ENCODE measurements at places on chromosomes 16 and 17.

DNA sequence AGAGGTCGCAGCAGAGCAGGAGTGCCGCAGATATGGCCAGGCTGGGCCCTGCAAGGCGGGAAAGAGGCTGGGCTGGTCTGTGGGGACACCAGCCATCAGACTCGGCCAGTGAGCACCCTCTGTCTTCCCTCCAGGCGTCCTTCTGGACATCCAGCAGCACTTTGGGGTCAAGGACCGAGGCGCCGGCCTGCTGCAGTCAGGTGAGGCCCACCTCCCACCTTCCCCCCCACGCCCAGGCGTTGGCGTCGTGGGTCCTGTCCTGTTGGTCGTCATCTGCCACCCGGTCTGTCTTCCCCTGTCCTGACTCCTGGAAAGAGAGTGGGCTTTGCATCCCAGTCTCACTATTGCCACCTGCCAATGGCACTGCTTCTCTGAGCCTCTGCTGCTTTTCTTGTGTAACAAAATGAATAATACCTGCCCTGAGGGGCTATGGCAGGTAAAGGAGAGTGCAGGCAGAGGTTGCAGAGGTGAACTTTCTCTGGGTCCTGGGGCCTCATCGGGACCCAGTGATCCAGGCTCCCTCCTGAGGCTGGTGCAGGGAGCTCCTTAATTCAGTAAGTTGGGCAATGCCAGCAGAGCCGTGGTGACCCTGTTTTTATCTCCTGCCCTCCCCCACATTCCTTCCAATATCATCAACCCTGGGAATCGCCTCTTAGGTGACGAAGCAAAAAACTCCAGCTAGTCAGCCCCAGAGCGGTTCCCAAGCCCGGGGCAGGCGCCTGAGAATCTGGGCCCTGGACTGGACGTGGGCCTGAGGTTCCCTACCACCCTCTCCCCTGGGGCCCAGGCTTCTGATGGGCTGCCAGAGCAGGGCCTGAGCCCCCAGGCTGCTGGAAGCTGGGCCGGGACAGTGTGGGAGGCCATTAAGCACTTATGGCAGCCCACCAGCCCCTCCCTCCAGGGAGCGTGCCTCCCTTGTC lies 14.7 kb downstream of the SPNS2 start:
- DNase-seq, result no peak

GRCh38 chr17:64289741-64290141 lies 26.7 kb upstream of the TEX2 start:
- DNase-seq, result no peak

- DNase-seq, result no peak
These were observed 1.6 kb upstream of the GAS7 start for GRCh38 chr17:10200016-10200415.

- DNase-seq, result no peak
These were observed 138.4 kb downstream of the PHKB start for GRCh38 chr16:47599512-47599911.

GRCh38 chr16:64545768-64546167 lies 576.1 kb downstream of the CDH11 start:
- DNase-seq, result no peak

GRCh38 chr17:56594320-56595107 lies 1.0 kb downstream of the NOG start:
- DNase-seq, result peak; percentile 20

- no peak for DNase-seq
These were observed 7.3 kb upstream of the CBX8 start for GRCh38 chr17:79803997-79804855.

GRCh38 chr17:60792250-60792898 lies 114.7 kb downstream of the BCAS3 start:
- DNase-seq, result no peak

GRCh38 chr16:14462811-14463210 lies 167.2 kb downstream of the PARN start:
- DNase-seq, result no peak

DNA sequence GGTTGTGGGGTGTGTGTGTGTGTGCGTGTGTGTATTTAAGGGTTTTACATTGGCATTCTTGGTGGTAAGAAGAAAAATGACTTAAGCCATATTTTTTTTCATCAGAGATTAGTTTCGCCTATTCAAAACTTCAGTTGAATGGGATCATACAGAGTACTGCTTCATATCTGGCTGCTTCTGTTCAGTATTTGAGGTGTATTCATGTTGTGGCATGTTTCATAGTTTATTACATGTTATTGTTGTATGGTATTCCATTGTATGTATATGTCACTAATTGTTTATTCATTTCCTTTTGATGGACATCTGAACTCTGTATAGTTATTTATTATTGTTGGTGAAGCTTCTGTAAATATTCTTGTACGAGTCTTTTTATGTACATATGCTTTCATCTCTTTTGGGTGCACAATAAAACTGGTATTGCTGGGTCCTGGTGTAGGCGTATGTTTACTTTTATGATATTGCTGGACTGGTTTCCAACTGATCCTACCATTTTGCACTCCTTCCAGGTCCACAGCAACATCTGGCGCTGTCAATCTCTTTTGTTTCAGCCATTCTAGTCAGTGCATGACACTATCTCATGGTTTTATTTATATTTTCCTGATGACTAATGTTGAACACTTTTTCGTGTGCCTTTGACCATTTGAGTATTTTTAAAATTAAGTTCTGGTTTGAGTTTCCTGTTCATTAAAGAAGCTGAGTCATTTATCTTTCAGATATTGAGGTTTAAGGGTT lies 77.4 kb upstream of the MAF start:
- DNase-seq, result no peak

DNA sequence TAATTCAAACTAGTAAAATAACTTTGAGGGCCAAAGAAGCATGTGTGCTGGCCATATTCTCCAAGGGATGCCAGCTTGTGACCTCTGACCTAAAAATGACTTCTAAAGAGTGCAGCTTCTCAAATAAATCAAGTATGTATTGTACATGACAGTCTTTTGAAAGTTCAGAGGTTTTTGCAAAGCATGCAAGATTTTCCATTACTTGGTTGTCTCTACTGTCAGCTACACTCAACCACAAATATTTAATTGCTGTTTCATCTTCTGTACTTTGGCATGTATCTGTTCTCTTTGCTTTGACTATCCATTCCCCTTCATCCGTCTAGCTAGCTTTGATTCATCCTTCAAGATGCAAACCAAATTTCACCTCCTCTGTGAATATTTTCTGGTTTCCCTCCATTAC lies 121.9 kb upstream of the HS3ST2 start:
- no peak for DNase-seq

DNA sequence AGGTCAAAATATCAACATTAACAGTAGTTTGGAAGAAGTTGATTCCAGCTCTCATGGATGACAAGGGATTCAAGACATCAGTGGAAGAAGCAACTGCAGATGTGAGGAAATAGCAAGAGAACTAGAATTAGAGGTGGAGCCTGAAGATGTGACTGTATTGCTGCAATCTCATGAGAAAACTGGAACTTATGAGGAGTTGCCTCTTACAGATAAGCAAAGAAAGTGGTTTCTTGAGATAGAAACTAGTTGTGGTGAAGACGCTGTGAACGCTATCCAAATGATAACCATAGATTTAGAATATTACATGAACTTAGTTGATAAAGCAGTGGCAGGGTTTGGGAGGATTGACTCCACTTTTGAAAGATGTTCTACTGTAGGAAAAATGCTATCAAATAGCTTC lies 67.8 kb downstream of the GOSR1 start:
- DNase-seq, result no peak

DNA sequence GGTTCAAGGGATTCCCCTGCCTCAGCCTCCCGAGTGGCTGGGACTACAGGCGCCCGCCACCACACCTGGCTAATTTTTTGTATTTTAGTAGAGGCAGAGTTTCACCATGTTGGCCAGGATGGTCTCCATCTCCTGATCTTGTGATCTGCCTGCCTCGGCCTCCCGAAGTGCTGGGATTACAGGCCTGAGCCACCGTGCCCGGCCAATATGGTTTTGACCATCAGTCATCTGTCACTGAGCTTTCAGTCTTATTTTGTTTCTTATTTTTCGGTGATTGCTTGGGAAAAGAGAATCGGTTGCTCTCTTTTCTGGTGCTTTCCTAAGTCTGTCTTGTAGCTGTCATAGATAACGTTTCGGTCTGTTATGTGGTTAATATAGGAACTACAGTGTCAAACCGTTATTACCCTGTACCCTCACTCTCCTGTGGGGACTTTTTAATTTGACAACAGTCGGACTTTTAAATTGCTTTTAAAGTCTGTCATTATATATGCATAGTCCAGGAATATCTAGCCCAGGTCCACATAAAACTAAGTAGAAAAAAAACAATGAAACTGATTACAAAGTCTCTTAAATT lies 453.4 kb downstream of the KCNJ18 start:
- no peak for DNase-seq

GRCh38 chr16:68707340-68708152 lies 29.5 kb upstream of the CDH1 start:
- DNase-seq, result no peak

- no peak for DNase-seq
These were observed 1.3 kb downstream of the GJD3 start for GRCh38 chr17:40363111-40363827.

DNA sequence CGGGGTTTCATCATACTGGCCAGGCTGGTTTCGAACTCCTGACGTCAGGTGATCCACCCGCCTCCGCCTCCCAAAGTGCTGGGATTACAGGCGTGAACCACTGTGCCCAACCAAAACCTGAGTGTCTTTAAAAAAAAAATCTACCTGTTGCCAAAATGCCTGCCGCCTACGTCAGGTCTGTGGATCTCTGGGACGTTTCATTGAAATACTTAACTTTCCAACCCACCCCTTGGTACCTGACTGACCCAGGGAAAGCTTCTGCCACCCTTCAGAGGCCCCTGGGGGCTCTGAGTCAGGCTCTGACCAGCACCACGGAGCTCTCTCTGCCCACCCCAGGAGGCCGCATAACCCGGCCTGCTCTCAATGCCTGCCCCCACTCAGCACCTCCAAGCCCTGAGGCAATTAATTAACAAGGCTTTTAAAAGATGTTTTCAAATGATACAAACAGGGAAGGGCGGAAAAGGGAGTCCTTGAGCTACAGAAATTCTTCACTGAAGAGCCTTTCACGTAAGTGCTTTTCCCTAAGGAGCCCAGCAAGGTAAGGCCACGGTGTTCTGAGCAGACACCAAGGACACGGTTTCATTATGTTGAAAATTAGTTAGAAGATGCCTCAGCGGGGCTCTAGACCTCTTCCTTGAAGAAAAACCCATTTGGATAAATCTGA lies 29.3 kb upstream of the GSG1L start:
- DNase-seq, result no peak

DNA sequence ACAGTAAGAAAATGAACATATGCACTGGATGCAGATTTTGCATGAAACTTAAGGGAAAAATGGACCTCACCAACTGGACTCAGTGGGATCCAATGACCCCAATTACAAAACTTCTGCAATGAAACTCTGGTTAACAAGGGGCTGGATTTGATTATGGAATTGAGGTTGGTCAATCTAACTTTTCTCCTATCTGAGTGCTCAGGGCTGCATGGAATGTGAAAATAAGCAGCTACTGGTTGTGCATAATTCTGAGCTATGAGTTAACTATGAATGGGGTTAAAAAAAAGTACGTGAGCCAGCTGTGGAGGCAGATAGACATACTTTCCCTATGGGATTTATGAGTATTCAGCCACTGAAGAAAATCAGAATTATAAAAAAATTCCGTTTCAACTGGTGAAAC lies 9.2 kb downstream of the FAM20A start:
- DNase-seq, result no peak

- DNase-seq, result no peak
These were observed 53.4 kb downstream of the ACTG1 start for GRCh38 chr17:81459224-81459623.

- no peak for DNase-seq
These were observed 29.0 kb downstream of the ZC3H18 start for GRCh38 chr16:88599092-88599733.

DNA sequence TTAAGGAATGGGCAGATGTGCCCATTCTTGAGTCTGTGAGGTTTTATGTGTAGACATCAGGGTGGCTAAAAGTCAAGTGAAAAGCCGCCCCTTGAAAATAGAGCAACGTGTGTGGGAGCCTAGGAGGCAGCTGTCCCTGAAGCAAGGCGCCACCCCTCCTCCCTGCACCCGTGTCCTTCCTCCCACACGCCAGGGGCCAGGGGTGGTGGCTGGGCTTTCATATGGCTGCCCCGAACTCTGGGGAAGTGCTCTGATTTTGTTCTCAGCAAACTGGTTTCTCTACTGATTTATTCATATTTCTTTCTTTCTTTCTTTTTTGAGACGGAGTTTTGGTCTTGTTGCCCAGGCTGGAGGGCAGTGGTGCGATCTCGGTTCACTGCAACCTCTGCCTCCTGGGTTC lies 4.7 kb downstream of the ZNF750 start:
- DNase-seq, result no peak

DNA sequence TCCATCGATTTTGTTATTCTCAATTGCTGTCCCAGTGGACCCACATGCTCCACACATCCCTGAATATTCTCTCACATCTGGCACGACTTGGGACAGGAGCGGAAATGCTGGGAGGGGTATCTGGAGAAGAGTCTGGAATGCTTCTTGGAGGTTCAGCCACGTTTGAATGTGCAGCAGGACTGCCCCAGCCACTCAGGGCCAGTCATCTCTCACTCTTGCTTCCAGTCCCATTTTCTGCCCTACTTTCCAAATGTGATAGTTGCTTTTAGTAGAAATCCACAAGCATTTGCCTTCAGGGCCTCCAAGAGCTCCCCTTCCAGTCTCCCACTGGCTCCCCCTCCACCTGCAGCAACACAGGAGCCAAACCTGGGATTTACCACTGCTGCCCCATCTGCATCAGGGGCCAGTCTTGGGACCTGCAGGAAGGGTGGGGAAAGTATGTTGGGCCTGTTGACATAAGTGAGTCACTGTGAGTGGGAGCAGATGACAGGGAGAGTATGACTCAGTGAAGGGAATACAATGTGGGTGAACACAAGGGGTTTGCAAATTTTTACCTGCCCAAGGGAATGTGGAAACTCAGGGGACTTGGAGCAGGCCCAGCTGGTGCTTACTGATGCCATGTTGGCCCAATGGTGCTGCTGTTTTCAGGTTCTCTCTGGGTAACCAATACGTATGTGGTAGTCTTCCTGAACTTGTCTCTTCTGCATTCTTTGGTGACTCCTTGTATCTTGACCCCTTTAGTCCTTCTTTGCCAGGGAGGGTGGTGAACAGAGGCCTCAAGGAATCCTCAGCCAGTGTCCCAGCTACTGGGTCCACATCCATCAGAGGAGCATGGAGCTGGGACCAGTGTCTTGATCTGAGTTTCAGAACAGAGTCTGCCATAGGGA lies 78.8 kb upstream of the CRHR1 start:
- DNase-seq, result no peak

Data from NCI-H1694 (cell line).